ENCODE measurements at places on chromosomes 11 and 22.

- no peak for DNase-seq
These were observed 77.3 kb upstream of the ANO5 start for GRCh38 chr11:22115470-22116029.

GRCh38 chr11:119626197-119626841, 102.7 kb downstream of the NECTIN1 start:
- no peak for DNase-seq

DNA sequence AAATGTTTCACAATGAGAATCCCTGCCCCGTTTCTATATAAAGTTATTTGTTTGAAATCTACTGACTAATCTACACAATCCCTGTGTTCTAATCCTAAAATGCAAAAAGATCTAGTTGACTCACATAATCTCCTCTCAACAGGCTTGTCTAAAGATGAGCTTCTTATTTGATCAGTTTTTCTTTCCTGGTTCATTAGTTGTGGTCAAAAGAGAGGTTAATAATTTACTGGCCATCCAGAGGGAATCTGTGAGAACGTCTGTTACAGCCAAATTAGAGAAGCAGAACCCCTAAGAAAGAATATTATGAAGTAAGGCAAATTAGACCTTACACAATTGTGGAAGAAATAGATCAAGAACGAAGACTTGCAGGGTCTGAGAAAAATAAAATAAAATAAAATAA, 173.7 kb upstream of the ANO3 start:
- no peak for DNase-seq

GRCh38 chr11:23903044-23903704, 593.7 kb upstream of the LUZP2 start:
- no peak for DNase-seq

GRCh38 chr22:41830174-41830573, 2.7 kb upstream of the SREBF2 start:
- no peak for DNase-seq

All from muscle of arm (tissue), 14 donors.